ENCODE measurements at places on chromosomes 2 and 18. TPM values are rescaled to one million over a fixed set of nuclear protein-coding genes. Genes with fewer than 3 reads are reported as not detected.

The C2orf66 gene
- total RNA-seq: not detected

The LHCGR gene
- not detected for total RNA-seq

The KLHL29 gene
- 6.6 TPM for total RNA-seq

The PROM2 gene
- 0.39 TPM for total RNA-seq

The ANKRD30BL gene
- not detected for total RNA-seq

- DNase-seq: no peak
Observed at GRCh38 chr2:154402213-154402612, 296.3 kb upstream of the KCNJ3 start.

DNA sequence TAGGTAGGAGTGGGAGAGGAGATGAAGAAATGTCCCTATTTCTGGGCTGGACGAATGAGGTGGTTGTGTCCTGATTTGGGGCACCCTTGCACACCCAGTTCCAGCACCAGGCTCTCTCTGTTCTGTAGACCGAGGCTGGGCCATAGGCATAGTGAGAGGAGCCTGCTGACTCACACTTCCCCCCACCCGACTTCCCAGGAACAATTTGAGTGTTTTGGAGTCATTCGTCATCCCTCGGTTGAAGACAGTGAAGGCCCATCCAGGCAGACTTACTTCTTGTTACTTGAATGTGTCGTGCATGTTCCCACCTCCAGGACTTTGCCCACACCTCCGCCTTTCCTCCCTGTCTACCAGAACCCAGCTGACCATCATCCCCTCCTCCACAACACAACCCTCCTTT, 179.1 kb downstream of the HAUS1 start:
- DNase-seq: no peak

DNA sequence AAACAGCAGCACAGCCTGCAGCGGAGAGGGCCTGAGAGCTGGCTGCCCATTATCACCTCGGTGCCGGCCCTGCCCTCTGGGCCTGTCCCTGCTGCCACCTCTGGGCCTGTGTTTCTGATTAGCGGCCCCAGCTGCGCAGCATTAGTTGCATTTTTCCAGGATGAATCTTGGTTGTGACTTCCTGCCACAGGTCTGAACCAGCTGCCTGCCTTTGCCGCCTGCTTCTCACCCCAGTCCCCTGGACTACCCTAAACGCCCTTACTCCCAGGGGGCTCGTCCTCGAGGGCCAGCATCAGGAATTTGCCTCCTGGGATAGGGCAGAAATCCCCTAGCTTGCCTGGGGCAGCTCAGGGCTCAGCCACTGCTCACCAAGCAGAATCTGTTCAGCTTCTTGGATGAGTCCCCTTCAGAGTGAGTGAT, 342.8 kb downstream of the DYSF start:
- no peak for DNase-seq

- DNase-seq: no peak
Observed at GRCh38 chr2:143684551-143685320, 555.5 kb downstream of the ARHGAP15 start.

DNA sequence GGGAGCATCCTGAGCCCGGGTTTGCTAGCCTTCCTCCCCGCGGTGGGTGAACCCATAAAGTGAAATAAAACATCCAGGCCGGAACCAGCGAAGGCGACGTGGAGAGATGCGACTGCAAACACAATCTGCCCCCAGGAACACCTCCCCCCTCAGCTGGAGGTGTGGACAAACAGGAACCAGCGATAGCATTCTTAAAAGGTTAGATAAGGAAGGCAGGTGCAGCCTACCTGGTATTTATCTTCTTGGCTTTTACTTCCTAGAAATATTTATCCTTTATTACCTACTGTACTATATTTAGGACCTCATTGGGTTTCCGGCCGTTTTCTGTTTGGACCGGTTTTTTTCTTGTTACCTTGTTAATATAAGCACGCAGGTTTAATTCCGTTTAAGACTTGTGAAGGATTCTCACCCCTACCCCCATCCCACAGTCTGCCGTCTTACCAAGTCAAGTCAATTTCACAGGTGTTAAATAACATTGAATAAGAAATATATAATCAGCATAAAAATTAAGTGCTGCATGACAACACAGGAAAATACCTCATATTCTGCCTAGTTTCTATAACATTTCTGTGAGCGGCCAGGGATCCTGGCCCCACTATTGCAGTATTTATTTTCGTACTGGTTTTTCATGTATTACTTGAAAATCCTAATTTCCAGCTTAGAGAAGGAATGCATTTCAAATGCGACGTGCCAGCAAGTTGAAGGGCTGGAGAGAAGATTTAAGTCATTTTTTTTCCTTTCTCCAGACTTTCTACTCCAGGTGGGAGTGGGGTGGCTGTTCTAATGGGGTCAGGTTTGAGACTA, 224.0 kb upstream of the ID2 start:
- no peak for DNase-seq

GRCh38 chr2:70712916-70713315, 55.1 kb downstream of the ADD2 start:
- DNase-seq: no peak

DNA sequence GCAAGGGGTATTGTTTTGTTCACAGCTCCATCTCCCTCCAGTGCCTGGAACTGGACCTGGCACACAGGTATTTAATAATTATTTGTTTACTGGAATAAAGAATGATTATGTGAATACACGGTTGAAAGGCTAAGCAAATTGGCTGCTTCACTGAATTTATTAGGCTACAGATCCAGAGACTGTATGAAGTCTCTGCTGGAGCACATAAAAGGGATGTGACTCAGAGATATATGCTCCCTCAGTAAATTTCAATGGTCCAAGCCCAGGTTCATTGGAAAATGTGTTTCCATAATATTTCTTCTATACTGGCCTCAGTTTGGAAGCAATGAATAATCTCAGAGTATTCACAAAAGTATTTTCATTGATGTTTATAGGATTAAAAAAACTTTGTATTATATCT, 121.5 kb upstream of the SCN1A start:
- no peak for DNase-seq

GRCh38 chr18:44896846-44897245, 216.2 kb downstream of the SETBP1 start:
- DNase-seq: no peak

GRCh38 chr2:232794981-232795380, 18.6 kb upstream of the KCNJ13 start:
- DNase-seq: no peak

- no peak for DNase-seq
Observed at GRCh38 chr2:48200620-48201293, 294.5 kb upstream of the FBXO11 start.

DNA sequence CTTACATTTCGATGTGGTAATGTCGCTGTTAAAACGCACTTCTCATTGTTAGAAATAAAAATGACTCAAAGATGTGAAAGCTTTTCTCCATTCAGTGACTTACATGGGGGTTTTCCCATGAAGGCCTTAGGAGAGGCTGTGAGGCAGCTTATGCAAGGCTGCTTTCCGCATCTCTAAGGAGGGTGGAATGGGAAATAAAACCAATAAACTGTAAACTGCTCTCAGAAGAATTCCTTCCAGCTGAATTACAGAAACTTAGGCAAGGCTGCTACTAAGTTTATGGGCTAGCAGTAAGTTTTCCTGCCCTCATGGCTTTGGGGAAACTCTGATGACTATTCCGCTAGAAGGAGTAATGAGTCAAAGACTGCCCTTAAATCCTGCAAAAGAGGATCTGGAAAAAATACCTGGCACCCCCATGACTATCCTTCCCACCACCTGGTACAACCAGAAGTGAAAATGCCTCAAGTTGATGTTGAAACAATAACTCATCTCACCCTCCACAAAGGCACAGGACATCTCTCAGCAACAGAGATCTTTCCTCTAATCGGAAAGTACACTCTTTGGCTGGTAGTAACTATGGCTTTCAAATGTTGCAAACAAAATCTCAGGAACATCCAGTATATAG, 97.7 kb upstream of the SMAD7 start:
- no peak for DNase-seq

DNA sequence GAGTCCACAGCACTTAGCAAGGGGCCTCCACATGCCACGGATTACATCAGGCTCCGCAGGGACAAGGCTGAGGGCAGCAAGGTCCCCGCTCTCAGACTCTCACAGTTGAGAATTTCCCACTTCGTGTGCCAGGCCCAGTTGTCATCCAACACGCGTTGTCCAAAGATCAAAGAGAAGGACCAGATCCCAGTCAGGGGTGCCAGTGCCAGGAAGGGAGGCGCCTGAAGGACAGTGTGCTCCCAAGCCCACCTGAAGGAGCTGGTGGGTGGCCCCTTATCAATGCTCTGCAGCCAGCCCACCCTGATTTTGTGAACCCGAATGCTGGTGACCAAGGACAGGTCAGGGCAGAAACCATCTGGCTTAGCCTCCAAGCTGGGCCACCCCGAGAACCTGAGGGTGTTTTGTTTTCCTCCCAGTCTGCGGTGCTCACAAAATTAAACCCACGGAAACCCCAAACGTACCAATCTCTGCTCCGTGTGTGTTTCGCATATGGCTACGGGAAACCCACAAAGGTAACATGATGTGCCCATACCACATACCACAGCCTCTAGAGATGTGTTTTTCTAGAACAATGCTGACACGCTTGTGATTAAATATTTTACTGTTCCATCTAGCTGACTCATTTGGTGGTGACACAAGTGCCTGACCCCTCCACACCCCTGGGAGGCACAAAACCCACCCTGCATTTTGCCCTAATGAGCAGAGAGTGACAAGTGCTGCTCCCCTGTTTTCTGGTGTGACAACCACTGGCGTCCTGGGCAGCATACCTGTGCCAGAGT, 24.5 kb downstream of the CRACDL start:
- DNase-seq: no peak

Data from T-cell (primary cell).